ENCODE measurements at places on chromosomes 2 and 18.

- DNase-seq, result no peak
These were observed 361.0 kb upstream of the NT5C1B start for GRCh38 chr2:18950361-18950851.

DNA sequence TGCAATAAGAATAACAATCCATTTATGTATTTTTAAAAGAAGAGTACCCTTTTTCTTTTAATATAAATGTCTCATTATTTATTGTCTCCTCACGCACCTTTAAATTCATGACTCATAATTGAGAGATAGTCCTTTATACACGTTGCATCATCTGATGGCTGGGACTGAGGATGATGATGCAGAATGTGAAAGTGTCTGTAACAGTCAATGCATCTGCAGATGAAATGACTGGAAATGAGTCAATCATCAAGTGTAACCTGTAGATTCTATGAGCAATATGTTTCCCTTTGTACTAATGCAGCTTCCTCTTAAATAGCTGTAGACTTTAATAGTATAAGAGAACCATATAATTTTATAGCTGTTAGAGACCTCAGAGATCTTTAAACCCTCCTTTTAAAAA, 26.1 kb upstream of the SYT4 start:
- no peak for DNase-seq

- no peak for DNase-seq
These were observed 845.3 kb downstream of the SOCS6 start for GRCh38 chr18:71134122-71134521.

GRCh38 chr2:189022053-189022481, 47.9 kb downstream of the COL3A1 start:
- no peak for DNase-seq

GRCh38 chr2:65101071-65101470, 28.8 kb downstream of the RAB1A start:
- no peak for DNase-seq

DNA sequence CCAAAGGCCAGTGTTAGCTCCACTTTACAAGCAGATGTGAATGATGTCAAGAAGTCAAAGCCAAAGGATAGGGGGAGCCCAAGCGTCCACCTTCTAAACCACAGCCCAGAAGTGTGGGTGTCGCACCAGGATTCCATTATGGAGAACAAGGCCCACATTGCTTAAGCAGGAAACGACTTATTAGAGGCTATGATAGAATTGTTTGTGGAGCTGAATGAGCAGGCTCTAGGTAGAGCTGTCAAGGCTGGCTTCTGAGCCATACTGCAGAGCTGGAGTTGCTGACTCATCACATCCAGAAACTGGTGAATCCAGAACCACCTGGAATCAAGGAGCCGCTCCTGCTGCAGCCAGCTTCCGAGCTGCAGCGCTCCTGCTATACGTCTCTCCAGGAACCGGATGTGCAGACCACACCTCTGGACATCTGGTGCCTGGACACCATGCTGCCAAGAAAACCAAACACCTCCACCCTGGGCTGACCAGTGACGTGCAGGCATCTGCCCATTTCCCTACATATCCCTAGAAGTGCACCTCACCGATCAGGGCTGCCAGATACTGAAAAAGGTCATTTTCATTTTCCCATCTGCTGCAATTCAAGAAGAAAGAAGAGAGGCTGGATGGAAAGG, 6.2 kb upstream of the TWIST2 start:
- no peak for DNase-seq

GRCh38 chr18:68922392-68922791, 124.5 kb downstream of the CCDC102B start:
- DNase-seq, result no peak

DNA sequence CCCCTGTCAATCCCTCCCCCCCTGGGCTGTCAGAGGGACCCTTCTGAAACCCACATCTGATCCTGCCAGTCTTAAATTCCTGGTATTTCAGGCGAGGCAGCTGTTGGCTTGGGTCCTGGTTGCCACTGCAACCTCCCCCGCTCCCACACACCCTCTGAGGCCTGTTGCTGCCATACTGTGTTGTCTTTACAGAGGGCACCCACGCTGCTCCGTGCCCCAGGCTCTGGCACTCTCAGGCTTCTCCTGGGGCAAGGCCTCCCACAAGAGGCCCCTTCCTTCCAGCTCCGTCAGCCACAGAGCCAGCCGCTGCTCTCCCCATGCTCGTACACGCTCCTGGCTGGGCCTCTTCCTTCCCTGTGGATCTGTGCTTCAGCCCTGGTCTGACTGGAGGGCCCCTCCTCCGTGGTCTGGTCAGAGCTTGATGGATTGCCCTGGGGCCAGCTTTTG, 8.6 kb downstream of the CABLES1 start:
- DNase-seq, result no peak

DNA sequence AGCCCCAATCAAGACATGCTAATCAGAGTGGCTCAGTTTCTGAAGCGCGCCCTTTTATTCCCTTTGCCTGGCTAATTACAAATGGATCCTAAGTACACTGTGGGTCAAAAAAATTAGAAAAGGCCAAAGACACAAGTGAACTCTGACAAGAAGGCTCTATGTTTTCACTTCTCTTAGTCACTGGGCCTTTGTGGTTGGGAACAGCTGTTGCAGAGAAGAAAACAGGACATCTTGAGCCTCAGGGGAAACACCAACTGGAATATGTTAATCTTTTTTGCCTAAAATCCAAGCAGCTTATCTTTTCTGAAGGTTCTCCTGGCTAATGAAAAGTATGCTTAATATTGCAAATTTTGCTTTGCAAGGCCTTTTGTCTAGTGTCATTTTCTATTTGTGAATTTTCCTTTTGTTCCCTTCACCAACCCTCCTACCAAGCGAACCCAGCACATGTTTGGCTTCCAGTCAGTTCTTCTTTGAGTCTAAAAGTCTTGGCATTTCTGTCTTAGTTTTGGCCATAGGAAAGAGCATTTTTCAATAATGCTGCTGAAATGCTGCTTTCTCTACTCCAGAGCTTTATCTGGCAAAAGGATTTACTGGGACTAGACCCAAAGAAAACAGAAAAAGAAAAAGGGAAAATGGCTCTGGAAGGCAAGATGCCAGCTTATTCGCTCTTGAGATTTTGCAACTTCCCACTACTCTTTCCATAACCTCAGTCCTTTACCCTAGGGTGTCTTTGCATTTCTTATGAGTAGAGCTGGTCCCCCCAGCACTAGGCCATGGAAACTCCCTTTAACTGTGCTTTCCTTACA, 440.2 kb upstream of the ST6GAL2 start:
- no peak for DNase-seq

GRCh38 chr2:230990131-230990898, 5.6 kb upstream of the SPATA3 start:
- DNase-seq, result no peak

DNA sequence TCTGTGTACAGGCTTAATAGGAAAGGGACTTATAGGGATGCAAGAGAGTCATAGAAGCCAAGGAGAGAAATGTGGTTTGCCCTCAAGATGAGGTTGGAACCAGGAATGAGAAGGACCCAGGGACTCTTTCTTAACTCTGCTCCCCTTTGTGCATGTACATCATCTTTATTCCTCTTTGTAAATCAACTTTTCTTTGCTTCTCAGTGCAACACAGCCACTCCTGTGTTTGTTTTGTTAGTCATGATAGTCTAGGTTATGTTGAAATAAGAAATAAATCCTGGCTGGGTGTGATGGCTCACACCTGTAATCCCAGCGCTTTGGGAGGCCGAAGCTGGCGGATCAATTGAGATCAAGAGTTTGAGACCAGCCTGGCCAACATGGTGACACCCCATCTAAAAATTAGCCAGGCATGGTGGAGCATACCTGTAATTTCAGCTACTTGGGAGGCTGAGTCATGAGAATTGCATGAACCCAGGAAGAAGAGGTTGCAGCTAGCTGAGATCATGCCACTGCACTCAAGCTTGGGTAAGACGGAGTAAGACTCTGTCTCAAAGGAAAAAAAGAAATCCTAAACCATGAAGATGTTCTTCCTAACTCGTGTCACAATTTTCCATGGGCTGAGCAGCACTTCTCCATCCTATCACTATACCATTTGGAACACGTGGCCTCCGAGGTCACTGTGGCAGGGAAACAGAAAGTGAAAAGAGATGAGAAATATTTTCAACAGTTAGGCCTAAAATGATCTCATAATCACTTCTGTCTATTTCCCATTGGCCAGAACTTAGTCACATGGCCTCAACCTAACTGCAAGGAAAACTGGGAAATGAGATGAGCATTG, 73.0 kb upstream of the TMEM17 start:
- DNase-seq, result no peak

DNA sequence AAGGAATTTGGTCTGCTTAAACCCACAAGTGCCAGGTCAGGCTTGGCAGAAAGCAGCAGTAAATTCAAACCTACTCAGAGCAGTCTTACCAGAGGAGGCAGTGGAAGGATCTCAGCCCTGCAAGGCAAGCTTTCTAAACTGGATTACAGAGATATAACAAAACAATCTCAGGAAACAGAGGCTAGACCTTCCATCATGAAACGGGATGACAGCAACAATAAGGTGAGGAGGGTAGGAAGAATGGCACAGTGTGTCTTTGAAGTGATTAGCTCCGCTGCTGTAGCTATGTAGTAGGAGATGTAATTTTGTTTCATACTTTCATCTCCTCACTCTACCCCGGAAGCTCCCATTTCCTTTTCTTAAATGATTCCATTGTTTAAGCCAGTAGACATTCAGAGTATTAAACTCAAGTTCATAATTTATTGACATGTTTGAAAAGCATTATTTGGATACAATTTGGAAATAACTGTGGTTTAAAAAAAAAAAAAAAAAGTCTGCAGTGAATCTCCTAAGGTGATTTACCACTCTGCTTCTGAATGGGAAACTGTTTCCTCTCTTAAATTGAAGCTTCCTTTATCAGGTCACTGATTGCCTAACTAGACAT, 29.4 kb upstream of the DYSF start:
- no peak for DNase-seq
